NCI-H1092 (cell line): ENCODE measurements at places on chromosomes 1 and 21.

GRCh38 chr1:22880174-22880601 is 92.5 kb downstream of the LACTBL1 start:
- no peak for DNase-seq

DNA sequence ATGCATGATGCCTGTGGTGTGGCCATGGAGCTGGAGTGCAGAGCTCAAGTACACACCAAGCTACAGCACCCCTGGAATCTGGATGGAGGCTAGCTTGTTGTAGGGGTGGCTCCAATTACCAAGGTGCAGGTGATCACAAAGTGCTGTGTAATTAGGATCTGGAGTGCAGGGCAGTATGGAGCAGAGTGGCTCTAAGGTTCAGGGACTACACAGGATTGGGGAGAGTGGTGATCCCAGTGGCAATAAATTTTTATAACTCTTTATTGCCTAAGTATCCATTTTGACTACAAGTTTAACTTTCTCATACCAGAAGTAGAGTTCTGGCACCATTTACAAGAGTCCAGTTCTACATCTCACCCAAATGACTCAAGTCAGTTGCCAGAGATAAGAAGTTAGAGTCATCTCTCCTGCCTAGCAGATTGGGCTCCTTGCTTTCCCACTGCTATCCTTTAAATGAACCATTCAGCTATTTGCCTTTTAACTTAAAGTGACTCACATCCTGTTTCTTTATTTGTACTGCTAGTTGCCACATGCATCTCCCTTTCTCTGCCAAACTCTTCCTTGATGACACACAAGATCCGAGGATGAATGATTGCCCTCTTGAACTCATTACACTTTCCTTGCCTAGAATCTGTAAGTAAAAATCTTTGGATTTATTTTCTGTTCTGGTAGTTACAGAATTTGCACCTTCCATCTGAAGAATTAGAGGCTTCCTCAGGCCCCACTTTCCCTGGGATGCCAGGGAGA is 427.2 kb downstream of the KCNT2 start:
- DNase-seq, result no peak

GRCh38 chr21:44329086-44329889 is 9.9 kb downstream of the CFAP410 start:
- DNase-seq, result no peak

GRCh38 chr1:206082831-206083695 is 30.1 kb downstream of the RHEX start:
- DNase-seq, result no peak

GRCh38 chr1:31573261-31573660 is 3.1 kb upstream of the TINAGL1 start:
- no peak for DNase-seq

DNA sequence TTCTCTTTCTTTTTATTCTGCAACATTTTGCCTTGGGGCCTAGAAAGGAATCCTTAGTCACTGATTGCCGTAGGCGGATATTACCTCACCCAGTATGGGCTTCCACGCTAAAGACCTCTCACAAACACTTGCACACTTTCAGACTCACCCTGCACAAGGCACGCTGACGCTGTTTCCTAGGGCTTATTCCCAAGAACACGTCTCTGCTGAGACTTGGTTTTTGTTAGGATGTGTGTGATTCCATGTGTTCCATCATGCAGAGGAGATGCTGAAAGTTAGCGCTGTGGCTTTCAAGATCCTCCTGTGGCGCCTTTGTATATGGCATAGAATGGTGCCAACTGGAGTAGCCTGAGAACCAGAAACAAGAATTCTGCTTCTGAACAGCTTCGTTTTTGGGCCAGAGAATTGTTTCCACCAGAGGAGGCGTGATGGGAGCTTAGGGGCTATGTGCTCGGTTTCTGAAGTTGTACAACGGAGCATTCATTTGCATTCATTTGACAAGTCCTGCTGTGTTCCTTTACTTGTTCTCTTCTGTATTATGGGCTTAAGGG is 297.0 kb downstream of the DISC1 start:
- DNase-seq, result no peak

GRCh38 chr1:59156051-59156450 is 140.8 kb upstream of the FGGY start:
- no peak for DNase-seq

DNA sequence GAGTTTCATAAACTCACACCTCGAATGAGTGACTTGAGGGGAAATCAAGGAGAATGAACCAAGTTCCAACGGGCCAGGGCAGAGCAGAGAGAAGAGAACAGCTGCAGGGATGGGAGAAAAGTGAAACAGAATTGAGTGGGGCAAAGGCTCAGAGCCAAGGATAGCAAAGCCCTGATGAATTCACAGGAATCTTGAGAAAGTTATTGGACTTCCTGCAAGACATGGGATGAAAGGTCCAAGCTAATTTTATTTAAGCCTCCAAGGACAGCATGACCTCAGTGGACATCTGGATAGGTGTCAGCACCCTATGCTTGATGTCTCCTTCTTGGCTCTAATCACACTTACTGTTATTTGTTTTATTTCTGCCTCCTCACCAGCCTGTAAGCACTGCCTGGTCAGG is 43.0 kb upstream of the RAVER2 start:
- no peak for DNase-seq

GRCh38 chr1:83818916-83819315 is 180.0 kb downstream of the TTLL7 start:
- no peak for DNase-seq

DNA sequence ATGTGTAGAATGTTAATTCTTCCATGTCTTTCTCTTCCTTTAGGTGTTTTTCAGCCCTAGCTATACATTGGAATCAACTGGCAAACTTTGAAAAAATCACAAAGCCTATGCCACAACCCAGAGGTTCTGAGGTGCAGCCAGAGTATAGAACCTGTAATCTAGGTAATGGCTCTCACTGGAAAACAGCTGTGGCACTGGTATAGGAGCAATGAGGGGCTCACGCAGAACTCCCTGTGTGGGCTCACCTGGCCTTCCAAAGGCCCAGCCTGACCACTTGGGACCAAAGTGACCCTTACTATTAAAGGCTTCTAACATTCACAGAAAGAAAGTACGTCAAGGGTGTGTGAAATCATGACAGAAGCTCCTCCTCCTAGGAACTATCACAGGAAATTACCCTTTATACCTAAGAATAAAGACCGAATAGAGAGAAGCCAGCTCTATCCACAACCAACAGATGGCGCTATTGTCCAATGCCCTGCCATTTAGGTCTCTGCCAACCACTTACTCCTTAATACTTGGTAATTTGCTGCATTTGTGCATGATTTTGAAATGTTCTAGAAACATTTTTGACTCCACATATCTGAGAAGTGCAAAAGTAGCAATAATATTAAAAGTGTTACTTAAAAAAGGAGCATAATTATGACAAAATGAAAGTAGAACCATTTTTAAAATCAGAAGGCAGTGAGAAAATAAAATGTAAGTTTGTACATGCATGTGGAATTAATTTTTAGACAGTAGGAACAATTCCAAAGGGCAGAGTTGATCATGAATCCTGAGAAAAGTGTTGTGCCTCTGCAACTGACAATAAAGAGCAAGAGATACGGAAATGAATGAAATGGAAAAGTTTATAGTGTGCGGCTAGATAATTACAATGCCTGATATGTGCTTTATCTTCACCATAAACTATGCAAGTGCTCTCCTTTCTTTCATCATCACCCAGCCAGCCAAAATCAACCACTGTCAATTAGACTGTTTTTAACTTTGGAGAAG is 93.1 kb upstream of the HAO2 start:
- DNase-seq, result peak; percentile 12

- no peak for DNase-seq
These were observed 136.5 kb downstream of the ZZZ3 start for GRCh38 chr1:77545970-77546369.

DNA sequence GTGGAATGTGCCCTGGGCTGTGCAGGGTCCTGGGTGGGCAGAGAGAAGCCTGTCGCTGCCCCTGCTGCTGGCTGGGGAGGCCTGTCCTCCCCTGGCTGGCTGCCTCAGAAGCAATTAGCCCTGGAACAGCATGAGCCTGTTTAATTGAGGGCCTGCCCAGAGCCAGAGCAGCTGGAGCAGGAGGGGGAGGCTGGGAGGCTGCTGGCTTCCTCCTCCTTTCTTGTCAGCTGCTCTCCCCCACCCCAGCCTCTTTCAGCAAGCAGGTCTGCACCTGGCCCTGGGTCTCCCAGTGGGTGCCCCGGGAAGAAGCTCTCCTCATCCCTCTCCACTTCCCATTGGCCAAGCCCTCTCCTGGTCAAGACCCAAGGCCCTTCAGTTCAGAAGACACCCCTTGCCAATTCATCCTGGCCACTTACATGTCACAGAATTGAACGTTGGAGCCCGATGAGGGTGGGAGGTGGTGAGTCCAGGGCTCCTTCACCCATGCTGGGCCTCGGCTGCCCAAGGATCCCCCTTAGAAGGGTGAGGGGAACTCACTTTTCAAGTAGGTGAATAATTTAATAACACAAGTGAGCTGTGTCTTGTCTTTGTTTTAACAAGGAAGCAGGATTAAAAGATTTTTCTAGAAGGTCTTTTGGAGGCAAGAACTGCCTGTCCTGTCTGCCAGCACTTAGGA is 13.2 kb downstream of the AMPD2 start:
- peak; percentile 89 for DNase-seq

DNA sequence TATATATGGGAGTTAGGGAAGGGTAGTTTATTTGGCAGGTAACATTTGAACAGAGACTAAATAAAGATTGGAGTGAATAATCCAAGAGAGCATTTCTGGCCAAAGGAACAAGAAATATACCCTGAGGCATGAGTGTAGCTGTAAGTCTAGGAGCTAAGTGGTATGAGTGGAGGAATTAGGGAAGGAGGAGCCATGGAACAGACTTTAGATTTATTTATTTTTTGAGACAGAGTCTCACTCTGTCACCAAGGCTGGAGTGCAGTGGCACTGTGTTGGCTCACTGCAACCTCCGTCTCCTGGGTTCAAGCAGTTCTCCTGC is 18.4 kb downstream of the CAPZA1 start:
- DNase-seq, result no peak

- no peak for DNase-seq
These were observed 423.5 kb upstream of the PROX1 start for GRCh38 chr1:213564215-213564659.

- no peak for DNase-seq
These were observed 88.4 kb downstream of the RUNX1 start for GRCh38 chr21:34960687-34961086.

DNA sequence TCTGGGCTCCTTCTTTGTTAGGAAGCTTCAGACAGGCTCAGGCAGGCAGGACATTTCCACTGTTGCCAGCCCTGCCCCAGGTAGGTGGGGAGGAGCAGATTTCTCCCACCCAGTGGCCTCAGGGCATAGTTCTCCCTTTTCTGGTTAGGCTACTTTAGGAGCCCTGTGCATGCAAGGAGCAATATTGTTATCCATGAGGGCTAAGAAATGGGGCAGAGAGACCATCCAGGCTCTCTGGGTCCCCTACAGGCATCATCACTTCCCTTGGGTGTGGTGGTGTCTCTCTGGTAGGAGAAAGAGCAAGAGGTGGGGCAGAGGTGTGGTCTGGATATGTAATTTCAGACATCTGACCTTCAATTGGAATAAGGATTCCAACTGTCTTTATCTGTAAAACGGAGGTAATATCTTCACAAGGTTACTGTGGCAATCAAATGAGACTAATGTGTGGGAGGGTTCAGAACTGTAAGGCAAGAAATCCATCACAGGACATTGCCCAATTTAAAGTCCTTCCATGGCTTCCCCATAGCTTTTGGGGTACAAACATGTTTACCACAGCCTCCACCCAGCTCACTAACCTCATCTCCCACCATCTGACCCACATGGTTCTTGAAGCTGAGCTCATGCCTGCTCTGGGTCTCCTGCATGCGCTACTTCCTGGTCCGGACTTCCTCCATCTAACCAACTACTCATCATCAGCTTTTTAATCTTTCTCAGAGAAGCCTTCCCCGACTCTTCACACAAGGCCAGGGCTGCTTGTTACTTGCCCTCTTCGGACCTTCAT is 26.1 kb downstream of the PCAT6 start:
- no peak for DNase-seq

DNA sequence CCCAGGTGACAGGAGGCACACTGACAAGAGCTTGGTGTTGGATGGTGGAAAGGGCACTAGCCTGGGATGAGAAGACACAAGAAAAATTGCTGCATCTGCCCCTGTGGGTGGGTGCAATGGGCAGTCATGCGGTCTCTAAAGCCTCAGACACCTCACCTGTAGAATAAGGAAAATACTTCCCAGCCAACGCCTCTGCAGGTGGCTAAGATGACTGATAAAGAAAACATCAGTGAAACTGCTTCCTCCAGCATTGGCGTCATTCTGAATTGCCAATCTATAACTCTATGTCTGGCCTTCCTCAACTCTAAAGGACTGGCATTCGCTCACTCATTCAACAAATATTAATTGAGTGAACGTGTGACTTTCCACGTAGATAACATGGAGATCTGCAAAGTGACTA is 100.4 kb upstream of the F3 start:
- DNase-seq, result no peak

- no peak for DNase-seq
These were observed 21.6 kb downstream of the PLPP3 start for GRCh38 chr1:56557746-56558145.

DNA sequence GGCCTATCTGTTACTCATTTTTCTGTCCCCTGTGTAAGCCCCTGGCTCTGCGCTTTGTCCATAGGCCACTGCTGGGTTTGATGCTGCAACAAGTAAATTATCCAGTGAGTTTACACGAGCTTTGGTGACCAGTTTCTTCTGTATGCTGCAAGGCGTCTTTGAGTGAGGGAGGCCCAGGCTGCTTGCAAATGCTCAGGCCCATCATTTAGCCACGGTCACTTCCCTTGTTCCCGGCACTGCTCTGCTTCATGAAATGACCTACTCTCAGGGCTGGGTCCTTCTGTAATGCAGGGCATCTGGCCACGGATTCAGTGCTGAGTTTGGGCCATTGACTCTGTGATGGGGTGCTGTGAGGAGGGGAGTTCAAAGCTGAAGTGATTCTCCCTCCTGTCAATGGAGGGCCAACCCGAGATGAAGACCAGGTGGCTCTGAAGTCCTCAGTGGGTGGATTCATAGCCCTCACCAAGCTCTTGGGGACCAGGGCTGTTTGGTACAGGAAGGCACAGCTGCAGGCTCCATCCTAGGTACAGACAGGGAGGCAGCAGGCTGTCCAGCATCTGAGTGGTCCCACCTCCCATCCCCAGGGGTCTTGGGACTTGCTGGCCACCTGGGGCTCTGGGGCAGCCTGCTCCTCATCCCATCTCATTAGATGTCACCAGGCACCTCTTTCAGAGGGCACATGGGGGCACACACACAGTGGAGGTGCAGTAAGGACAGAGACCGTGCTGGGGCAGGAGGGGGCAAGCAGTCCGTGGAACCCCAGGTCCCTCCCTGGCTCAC is 21.7 kb downstream of the LHX4 start:
- DNase-seq, result no peak

GRCh38 chr1:41436281-41437010 is 48.0 kb downstream of the EDN2 start:
- no peak for DNase-seq
